ENCODE measurements at places on chromosomes 12 and 14.

- DNase-seq, result no peak
Observed at GRCh38 chr14:100239211-100239839, 381 bp downstream of the YY1 start.

- DNase-seq, result no peak
Observed at GRCh38 chr12:123621101-123621500, 12.4 kb downstream of the EIF2B1 start.

- DNase-seq, result no peak
Observed at GRCh38 chr12:50918584-50919316, 33.6 kb upstream of the HIGD1C start.

DNA sequence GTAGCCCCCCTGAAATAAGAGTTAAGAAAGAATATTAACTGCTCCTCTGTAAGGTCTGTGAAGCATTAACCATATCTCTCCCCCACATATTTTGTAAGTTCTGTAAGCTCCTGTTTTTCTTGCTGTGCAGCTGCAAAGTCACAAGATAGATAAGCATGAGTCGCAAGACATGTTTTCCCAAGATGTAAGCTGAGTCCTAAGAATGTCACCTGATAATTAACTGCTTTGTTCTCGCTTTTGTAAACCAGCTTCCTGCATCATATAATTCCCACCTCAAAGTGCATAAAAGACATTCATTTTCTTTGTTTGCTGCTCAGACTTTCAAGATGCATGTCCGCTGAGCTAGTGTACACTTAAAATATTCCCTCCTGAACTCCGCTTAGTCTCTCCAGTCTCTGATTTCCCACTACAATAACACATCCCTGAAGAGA lies 27.0 kb upstream of the PHC1 start:
- no peak for DNase-seq

All from stimulated activated CD8-positive, alpha-beta memory T cell treated with anti-CD3 and anti-CD28 coated beads, Interleukin-4, amount 100 ng/mL, for 4 hours (primary cell).